ENCODE measurements at places on chromosomes 16 and 17.

DNA sequence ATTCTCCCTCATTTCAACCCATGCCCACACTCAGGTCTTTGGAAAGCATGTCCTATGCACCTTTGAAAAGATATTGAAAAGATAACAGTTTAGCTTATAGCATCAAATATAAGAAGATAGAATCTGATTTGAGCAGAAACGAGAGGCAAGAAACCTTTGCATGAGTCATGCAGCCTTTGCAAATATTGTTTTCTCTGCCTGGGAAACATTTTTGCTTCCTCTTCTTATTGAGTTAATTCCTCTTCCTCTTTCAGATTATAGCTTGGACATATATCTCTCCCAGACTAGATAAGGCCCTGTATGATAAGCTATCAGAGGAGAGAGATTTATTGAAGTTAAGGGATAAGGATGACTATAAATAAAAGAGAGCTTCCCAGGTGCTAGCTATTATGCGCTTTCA is 46.1 kb upstream of the KCNJ2 start:
- DNase-seq, result no peak

DNA sequence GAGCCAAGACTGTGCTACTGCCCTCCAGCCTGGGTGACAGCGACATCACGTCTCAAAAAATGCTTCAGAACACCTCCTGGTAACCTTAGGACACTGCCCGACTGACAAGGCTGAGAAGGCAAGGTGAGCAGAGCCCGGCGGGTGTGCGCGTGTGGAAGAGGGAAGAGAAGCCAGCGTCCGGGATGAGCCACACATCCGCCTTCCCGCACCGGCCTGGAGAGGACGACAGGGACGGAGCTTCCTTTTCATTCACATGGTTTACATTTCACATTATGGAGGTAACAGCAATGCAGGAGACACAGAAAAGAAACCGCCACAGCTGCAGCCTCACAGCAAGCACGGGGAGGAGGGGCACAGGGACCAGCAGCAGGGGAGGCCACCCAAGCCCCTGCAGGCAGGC is 16.5 kb downstream of the HAGH start:
- DNase-seq, result no peak

DNA sequence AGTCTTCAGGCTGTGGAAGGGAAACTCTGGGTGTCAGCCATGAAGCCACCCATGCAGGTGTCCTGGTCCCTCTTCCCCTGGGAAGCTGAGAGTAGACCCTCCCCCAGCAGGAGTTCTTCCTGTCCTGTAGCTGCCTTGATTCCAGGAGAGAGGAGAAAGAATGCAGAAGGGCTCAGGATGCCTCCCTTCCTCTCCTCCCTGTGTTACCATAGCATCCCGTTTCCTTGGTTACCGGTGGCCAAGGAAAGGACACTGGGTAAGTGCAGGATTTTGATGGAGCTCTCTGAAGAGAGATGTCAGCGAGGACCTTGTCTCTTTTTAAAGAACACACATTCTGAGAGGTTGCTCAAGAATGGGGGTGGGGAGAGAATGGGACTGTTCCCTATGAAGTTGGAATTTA is 304.1 kb upstream of the N4BP1 start:
- DNase-seq, result no peak

GRCh38 chr16:86306811-86307513 is 203.4 kb upstream of the FOXF1 start:
- peak; percentile 92 for DNase-seq

DNA sequence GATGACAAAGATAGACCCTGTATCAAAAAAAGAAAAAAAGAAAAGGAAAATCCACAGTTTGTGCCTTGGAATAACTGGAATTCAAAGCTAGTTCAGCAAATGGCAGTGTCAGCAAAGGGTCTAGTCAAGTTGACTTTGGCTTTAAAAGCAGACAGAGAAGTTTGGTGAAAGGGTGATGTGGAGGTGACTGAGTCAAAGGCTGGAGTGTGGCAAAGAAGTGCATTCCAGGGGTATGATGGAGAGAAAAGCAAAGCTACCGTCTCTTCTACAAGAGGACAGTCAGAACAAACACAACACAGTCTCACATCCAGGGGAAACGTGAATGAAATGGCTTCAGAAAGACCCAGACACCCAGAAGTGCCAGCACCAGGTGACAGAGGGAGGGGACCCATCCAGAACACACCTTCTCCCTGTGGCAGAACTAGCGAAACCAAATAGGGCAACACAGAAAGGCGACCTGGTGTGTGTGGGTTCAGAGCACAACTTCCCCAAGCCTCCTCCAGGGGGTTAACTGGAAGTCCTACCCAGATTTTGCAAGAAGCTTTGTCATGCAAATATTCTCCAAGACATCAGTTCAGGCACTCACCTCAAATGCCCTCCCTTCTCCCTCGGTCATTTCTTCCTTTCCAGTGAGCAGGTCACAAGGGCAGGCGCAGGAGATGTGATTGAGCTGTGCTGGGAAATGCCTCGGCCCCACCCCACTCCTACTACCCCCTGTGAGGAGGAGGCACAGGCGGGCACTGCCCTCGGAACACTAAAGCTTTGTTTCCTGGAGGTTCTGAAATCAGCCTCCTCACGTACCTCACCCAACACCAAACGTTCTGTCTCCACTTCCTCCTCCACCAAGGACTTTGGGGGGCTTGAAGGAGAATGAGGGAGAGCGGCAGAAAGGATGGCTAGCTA is 481.9 kb downstream of the SOX9 start:
- no peak for DNase-seq

- no peak for DNase-seq
Measured at GRCh38 chr17:30378241-30378824, 394 bp upstream of the CPD start.

GRCh38 chr17:3946711-3947235 is 17.5 kb downstream of the ATP2A3 start:
- DNase-seq, result no peak

DNA sequence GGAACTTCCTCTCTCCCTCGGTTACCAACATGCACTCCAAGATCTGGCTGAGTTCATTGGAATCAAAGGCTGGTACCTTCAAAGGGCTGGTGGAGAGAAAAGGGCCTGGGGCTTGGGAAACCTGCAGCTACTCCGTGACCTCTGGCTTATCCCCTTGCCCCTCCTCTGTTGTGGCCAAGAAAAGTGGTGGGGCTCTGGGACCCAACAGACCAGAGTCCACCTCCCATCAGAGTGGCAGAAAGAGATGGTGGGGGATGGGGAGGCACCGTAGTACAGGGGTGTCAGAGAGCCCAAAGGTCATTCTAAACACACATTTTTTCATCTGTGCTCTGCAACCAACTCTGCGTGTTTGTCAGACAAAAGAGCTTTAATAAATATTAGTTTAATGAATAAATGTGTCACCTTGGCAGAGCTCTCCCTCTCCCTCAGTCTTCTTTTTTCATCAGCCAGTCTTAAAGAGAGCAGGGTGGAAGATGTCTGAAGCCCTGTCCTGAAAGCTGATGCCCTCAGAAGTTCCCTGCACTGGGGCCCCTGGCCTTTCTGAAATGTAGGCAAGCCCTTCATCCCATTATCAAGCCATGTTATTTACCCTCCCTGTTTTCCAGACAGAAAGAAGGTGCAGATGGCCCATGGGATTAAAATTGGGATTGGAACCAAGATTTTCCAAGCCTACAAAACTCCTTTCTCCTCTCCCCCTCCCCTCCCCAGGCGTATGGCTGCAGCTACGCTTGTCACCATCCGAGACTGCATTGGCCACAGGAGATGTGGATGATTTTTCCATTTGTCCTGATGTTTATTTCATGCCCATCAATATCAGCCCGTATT is 227.3 kb downstream of the CCDC182 start:
- no peak for DNase-seq

- no peak for DNase-seq
Measured at GRCh38 chr16:4968879-4969483, 10.9 kb downstream of the SEC14L5 start.

- no peak for DNase-seq
Measured at GRCh38 chr16:81492965-81493754, 48.6 kb downstream of the CMIP start.

DNA sequence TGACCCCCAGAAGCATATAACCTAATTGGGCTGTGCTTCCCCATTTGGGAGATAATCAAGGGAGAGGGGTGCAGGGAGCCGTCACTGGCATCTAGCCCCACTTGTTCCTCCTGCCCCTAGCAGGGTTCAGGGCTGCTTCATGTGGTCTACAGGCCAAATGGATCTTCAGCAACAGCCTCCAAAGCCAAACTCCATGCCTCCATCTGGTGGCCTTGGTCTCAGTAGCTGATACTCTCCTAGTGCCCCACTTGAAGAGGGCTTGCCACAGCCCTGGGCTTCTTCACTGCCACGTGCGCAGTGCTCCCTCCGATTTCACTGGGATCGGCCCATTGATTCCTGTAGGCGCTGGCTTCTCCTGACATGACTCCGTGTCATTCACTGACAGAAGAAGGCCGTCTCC is 24.6 kb downstream of the LYRM9 start:
- DNase-seq, result no peak

- no peak for DNase-seq
Measured at GRCh38 chr16:20049831-20050230, 23.9 kb downstream of the GPR139 start.

GRCh38 chr16:55572439-55572838 is 6.0 kb downstream of the CAPNS2 start:
- DNase-seq, result peak; percentile 11

DNA sequence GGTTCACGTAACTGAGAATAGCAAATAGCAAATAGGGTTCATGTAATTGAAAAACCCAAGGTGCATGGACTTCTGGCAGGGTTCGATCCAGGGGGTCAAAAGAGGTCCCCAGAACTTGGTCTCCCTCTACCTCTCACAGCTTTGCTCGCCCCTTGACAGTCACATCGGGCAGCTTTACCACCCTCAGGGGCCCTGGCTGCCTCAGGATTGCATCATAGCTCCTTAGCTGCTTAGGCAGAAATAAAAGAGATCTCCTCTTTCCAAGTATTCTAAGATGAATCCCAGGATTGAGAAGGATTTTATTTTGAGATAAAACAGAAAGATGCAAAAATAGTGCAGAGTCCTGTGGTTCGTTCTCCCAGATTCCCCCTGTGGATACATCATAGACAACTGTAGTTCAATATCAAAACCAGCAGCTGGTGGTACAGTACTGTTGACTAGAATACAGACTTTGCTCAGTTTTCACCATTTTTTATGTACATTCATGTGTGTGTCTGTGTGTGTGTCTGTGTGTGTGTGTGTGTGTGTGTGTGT is 12.8 kb downstream of the ADGRG3 start:
- no peak for DNase-seq

DNA sequence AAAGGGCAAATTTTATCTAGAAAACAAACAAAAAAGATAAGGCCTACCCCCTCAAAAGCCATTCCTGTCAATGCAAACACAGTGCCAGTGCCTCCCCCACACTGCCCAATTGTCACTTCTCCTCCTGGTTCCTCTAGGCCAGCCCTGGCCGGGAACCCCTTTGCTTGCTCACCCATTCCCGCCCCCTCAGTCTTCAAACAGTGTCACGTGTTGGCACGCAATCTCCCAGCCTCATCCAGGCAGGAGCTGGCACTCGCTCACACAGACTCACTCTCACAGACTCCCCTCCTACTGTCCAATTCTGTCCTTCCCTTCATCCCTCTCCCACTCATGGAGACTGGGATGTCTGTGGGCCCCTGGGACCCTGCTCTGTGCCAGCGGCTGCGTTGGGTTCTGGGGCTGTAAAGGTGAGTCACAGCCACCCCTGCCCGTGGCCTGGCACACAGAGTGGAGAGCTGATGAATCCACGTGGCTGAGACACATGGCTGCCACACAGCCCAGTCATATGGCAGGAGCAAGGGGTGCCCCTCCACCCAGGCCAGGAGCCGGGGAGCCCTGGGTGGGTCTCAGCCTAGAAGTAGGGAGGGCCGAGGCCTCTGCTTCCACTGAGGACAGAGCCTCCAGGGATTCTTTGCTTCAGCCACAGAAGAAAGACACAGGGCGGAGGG is 54.8 kb downstream of the VAC14 start:
- DNase-seq, result no peak

DNA sequence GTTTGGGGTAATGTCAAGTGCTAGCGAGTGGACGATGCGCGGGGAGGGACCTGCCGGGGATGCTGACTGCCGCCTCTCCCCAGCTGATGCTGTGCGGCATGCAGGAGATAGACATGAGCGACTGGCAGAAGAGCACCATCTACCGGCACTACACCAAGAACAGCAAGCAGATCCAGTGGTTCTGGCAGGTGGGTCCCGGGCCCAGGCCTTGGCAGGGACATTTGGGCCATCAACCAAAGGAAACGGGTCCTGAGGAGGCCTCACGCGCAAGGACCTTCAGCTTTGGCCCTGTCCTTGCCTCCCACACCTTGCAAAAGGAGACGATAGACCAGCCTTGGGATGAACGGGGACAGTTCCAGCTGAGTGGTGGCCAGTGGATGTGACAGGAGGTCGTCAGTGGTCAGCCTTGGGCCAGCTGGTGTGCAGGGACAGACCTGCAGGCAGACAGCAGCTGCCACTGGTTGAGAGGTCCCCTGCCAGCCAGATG is 13.6 kb upstream of the CLEC18A start:
- DNase-seq, result no peak

DNA sequence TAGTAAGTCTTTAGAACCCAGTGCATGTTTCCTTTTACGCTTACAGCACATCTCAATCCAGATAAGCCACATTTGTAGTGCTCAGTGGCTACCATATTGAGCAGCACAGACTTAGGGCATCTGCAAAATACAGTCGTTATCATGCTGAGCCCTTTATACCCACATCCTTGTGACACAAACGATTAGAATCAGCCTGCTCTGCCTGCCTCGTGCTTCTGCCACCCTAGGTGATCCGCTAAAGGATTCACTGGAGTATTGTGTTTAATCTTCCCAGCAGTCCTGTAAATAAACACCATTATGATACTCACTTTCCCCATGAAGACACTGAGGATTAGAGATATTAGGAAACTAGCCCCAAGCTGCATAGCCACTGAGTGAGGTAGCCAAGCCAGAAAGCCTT is 51.3 kb upstream of the FA2H start:
- DNase-seq, result no peak

DNA sequence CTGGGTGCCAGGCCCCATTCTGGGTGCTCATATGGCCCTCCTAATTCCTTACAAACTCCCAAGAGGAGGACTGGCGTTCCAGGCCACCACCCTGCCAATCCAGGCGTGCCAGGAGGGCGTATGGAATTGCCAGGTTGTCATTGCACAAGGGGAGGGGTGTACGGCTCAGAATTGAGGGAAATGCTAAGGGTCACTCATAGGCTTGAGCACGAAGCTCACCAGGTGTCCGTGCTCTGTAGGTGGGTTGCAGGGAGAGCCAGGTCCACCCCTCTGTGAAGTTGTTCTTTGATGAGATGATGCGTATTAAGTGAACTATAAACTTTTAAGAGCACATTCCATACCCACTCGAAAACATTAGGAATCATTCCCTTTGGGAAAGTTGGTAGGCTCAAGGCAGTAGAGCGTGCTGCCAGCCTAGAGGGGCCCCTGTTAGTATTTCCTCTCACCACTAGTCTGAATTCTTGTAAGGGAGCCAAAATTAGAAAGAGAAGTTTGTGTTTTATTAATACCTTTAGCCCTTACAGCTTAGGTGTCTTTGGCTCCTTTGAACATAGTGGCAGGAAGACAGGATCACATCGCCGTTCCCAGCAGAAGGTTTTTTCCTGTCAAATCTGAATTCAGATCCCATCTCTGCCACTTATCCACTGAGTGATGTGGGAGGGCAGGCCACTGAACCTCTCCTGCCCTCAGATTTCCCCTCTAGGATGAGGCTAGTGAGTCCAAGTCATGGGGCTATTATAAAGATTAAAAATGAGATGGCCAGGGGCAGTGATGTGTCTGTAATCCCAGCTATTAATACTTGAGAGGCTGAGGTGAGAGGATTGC is 38.7 kb upstream of the NFAT5 start:
- DNase-seq, result no peak
